Left colon (tissue), 2 donors: ENCODE measurements at places on chromosomes 16 and 17.

DNA sequence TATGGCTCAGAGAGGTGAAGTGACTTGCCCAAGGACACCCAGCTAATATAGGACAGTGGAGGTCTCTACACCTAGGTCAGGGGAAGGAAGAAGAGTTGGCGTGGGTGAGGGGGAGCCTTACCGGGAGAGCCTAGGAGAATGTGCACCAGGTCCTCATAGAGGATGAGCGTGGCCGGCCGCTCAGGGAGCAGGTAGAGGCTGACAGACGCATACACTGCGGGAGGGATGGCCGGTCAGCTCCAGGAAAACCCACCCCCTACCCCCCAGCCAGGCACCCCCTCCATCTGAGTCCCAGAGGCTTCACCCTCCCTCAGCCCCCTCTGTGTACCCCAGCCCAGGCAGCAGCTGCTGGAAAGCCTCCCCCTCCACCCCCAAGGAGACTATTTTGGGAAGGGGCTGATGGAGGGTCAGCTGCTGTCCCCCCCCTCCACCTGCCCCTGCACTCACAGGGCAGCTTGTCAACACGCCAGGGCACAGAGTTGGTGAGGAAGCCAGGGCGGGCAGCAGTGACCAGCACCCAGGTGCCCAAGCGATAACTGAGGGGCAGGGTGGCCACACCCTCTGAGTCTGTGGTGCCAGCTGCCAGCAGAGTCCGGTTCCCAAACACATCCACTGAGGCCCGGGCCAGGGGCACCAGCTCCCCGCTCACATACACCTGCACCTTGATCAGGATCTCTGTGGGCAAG is 4.1 kb downstream of the FAM171A2 start:
- DNase-seq, result no peak

DNA sequence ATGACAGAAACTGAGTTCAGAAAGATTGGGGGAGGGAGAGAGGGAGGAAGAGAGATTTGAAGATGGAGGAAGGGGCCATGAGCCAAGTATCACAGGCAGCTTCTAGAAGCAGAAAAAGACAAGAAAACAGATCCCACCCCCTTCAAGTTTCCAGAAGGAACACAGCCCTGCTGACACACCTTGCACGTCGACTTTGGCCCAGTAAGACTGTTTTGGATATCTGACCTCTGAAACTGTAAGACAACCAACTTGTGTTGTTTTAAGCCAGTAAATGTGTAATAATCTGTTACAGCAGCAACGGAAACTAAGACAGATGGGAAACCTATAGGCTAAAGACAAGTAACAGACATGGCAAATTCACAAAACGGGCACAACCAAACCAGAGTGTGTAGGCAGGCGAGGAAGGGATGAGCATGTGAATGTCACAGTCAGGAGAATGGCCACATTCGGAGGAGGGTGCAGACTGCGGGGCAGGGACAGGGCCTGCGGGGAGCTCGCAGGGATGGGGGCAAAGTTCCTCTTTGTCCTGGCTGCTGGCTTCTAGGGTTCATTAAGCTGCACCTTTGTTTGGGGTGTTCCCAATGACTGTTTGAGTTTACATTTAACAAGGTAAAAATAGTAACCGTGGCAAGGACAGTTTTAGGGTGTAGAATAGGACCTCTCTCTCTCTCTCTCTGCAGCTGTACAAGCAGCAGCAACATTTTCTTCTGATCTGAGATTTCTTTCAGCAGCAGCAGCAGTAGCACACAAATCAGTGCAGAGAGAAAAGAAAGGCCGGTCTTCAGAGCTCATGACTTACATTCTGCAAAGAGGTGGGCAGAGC is 18.3 kb upstream of the ATP2C2 start:
- peak; percentile 83 for DNase-seq

DNA sequence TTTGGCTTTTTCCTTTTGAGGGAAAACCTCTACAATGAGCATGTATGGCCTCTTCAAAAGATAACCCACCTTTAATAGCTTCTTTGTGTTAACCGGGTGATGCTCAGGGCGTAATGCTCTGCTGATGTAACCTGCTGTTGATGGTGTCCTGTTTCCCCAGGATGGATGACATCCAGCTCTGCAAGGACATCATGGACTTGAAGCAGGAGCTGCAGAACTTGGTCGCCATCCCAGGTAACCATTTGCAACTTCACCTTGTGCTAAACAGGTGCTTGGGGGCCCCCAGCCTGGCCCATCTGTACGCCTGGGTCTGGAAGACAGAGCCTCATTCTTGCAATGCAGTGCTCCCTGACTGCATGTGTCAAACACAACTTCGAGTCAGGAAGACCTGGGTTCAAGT is 75.1 kb downstream of the MARF1 start:
- no peak for DNase-seq

- DNase-seq, result no peak
These were observed 33.8 kb downstream of the MAP1LC3B start for GRCh38 chr16:87425941-87426340.

- DNase-seq, result no peak
These were observed 1.9 kb upstream of the UTP6 start for GRCh38 chr17:31903401-31903800.

DNA sequence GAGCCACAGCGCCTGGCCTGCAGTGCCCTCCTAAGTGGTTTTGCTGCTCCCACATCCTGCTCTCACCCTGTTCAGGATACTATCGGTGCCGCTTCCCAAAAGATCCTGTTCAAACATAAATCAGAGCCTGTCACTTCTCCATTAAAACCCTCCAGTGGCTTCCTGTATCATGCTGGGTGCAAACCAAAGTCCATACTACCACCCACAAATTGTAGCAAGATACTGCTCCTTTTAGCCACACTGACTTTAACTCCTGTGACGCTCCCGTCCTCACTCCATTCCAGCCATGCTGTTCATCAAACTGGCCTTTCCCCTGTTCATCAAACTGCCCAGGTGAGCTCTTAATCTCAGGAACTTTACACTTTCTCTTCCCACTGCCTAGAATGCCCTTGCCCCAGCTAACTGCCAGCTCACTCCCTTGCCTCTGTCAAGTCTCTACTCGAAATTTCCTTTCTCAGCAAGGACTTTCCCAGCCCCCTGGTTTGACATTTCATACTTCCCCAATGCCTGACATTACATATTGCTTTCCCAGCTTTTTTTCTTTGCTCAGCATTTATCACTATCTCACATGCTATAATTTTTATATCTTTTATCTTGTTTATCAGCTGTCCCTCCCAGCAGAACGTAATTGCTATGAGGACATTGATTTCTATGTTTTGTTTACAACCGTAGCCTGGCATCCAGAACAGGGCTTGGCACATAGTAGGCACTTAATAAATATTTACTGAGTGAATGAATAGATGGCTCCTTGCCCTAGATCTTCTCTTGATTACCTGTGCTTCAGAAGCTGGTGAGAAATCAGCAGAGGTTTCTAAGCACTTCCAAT is 44.3 kb upstream of the SMURF2 start:
- DNase-seq, result peak; percentile 36

DNA sequence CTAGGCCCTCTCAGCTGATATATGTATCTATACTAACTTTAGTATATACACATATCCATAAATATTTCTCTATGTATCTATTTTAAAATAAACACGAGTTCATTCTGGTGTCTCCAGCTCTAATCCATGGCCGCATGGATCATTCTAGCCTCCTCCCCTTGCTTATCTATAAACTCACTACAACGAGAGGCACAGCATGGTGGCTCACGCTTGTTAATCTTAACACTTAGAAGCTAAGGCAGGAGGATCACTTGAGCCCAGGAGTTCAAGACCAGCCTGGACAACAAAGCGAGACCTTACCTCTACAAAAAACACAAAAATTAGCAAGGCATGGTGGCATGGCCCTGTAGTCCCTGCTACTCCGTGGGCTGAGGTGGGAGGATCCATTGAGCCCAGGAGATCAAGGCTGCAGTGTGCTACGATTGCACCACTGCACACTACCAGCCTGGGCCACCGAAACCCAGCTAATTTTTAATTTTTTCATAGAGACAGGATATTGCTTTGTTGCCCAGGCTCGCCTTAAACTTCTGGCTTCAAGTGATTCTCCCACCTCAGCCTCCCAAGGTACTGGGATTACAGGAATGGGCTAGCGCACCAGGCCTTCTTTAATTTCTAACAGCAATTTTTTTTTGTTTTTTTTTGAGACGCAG is 3.9 kb upstream of the ZNF207 start:
- DNase-seq, result no peak

GRCh38 chr16:79599256-79599836 is 1.2 kb downstream of the MAF start:
- no peak for DNase-seq

DNA sequence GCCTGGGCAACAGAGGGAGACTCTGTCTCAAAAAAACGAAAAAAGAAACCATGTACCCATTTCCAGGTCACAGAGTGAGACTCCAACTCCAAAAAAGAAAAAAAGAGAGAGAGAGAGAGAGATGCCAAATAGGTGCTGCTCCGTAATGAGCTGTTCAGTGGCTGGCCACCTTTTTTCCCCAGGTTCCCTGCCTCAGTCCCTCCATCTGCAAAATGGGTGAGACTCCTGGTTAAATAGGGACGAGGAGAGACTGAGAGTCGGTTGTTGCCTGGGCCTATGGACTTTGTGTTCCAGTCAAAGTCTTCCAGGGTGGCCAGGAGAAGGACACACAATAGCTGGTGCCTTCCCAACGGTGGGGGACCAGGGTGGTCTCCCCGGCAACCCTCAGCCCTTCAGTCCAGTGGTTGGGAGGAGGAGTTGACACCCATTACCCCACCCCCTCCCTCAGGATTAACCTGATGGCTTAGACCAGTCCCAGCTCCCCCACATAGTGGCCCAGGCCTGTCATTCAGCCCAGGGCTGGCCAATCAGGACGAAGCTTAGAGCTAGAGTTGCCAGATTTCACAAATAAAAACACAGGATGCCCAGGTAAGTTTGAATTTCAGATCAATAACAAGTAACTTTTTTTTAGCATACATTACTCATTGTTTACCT is 258.2 kb downstream of the PARN start:
- DNase-seq, result no peak
